NCI-H187 treated with DMSO at 0.1 percent for 48 hours (cell line): ENCODE measurements at places on chromosomes 12 and 14.

DNA sequence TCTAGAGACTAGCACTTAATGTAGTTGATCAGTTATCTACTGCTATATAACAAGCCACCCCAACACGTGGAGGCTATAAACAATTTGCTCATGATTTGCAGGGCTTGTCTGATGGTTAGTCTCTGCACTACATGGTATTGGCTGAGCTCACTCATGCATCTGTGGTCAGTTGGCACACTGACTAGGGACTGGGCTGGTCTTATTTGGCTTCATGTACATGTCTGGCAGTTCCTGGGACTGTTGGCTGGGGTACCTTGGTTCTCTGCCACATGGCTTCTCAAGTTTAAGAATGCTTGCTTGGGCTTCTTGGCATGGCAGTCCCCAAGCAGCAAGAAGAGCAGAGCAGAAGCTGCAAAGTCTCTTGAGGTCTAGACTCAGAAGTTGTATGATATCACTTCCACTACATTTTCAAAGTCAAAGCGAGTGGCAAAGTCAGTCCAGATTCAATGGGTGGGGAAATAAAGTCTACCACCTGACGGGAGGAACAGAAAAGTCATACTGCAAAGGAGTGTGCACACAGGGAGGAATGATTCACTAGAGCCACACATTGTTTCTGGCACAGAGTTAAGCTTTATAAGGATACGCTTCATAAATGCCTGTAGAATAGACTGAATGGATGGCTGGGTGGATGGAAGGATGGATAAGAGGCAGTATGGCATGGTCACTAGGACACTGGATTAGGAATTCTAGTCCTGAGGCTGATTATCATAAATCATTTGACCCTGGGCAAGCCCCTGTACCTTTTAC is 44.8 kb upstream of the PTHLH start:
- no peak for DNase-seq

GRCh38 chr12:13124656-13125505 is 21.4 kb upstream of the GSG1 start:
- DNase-seq: no peak

GRCh38 chr14:24072436-24072835 is 1.1 kb downstream of the CPNE6 start:
- no peak for DNase-seq

DNA sequence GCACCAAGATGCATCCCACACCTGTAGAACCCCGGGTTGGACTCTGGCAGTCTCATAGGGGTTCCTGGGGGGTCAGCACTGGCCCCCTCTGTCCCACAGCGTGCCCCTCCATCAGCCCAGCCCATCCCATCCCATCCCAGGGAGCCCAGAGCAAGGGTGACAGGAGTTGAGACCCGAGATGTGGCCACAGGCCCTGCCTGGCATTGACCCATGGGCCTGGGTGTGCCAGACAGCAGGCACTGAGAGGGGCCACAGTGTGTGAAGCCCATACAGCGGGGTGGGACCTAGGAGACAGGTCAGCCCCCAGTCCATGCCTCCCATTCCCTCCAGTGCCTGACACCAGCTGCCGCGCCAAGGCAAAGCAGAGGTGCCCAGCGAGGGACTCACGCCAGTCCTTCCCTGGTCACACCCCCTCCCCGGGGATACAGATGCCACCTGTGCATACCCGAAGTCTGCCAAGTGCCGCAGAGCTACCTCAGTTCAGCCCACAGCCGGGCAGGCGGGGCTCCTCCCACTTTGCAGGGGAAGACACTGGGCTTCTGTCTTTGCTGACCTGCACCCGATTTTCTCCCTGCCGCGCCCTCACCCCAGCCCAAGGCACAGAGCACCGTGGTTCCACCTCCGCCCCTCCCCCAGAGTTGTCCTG is 50.4 kb downstream of the CYP46A1 start:
- no peak for DNase-seq

DNA sequence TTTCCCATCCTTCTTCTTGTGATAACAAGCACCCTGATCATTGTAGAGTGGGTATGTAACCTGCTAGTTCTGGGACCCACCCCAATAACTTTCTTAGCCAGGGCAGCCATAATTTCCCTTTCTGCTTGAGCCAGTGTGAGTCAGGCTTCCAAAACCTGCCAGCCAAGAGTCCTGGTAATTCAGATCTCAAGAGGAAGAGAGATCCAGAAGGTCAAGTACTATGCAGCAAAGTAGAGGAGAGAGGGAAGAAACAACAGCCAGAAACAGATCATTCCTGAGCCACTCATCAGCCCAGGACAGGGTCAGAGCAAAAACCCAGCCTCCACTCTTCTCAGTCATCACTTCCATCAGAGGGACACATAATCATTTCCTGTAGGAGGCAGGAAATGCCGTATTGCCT is 182.0 kb downstream of the DICER1 start:
- DNase-seq: no peak

- DNase-seq: peak; percentile 82
These were observed 15.5 kb downstream of the COX14 start for GRCh38 chr12:50127546-50127945.
